ENCODE measurements at places on chromosomes 11 and 22.
A peak's percentile ranks its signal among the peaks of the same experiment; 100 is the strongest.

- DNase-seq: peak; percentile 4
Observed at GRCh38 chr11:102457865-102458264, 5.3 kb upstream of the TMEM123 start.

DNA sequence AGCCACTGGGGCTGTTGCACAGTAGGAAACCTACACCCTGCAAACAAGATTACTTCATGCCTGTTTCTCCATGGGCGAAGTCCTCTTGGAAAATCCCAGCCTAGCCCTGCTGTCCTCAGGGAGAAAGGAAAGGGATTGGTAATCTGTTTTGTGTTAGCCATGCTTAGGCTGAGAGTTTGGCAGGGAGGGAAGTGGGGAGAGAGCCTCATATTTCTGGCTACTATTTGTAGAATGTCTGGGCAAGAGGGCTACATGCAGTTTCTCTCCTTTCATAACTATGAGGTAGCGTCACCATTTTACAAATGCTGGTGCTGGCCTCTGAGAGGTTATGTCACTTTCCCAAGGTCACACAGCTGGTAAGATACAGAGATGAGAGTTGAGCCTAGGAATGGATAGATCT is 737 bp upstream of the MFRP start:
- DNase-seq: no peak

DNA sequence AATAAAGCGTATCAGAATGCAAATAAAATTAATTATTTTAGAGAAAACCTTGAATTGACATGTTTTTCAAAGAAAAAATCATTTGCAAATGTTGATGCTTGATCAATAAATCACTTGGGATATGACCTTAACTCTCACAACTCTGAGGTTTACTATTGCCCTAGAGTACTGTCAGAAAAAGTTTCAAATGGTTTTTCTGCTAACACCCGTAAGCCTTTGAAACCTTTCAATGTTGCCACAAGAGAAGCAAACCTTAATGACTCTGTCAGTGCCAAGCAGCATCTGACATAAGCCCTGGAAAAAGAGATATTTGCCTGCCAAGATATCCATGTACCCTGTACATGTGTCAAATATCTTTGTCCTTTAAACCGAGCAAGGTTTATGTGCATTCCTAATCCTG is 384.3 kb upstream of the ARHGAP42 start:
- no peak for DNase-seq

DNA sequence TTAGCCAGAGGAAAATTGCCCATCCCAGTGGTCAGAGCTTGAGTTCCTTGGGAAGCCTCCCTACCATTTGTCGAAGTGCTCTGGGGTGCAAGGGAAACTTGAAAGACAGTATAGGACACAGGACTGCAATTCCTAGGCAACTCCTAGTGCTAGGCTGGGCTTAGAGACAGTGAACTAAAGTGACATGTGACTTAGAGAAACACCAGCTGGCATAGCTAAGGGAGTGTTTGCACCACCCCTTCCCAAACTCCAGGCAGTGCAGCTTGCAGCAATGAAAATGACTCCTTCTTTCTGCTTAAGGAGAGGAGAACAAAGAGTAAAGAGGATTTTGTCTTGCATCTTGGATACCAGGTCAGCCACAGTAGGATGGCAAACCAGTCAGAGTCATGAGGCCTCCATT is 388.0 kb downstream of the DYNC2H1 start:
- DNase-seq: no peak

GRCh38 chr11:79971255-79971654 is 530.4 kb upstream of the TENM4 start:
- DNase-seq: no peak

- DNase-seq: peak; percentile 60
Observed at GRCh38 chr11:36684840-36685801, 87.1 kb upstream of the RAG2 start.

DNA sequence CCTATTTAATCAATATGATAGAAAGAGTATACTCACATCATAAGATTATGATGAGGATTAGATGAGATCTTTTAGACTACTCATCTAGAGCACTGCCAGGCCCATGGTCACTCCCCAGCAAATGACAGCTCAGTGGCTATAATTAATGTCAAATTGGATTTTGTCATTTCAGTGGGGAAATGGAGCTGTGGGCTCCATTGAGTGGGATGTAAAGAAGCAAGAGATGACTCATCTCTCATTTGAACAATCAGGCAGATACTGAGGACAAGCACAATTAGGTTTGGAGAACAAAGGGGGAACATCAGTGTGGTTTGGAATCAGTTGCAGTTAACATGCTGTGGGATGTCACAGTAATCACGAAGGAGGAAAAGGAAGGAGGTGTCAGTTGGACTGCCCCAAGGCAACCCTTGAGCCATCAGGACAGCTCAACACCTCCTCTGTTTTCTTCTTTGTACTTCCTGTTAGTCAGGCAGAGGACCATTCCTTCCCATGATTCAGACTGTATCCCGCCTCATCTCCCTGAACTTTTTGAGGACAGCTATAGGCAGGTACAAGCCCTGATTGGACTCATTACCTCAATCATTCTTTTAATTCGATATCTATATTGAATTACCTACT is 473.7 kb upstream of the ISX start:
- DNase-seq: no peak

GRCh38 chr22:40826984-40827741 is 8.0 kb upstream of the SLC25A17 start:
- DNase-seq: no peak

Measured in MM.1S (cell line).